Left renal cortex interstitium (tissue), 4 donors: ENCODE measurements at places on chromosomes 13 and 19.

DNA sequence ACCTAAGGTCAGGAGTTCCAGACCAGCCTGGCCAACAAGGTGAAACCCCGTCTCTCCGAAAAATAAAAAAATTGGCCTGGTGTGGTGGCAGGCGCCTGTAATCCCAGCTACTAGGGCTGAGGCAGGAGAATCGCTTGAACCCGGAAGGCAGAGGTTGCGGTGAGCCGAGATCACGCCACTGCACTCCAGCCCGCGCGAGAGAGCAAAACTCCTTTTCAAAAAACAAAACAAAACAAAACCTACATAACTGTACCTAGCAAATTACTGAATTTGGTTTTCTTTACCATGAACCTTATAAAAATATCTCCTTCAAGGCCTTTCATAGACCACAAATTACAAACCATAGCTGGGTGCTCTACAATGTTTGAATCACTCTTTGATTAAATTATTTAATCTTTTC is 760 bp downstream of the ZNF91 start:
- DNase-seq = no peak

DNA sequence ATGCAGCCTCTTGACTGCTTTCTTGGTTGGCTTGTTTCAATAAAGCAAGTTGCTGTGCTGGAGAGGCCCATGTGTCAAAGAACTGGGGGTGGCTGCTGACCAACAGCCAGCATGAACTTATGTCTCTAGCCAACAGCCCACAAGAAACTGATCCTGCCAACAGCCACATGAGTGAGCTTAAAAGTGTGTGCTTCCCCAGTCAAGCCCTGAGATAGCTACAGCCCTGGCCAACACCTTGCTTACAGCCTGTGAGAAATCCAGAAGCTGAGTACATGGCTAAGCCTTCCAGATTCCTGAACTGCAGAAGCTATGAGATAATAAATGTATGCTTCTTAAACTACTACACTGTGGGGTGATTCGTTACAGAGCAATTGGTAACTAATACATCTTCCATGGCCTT is 38.9 kb upstream of the IPO5 start:
- no peak for DNase-seq

DNA sequence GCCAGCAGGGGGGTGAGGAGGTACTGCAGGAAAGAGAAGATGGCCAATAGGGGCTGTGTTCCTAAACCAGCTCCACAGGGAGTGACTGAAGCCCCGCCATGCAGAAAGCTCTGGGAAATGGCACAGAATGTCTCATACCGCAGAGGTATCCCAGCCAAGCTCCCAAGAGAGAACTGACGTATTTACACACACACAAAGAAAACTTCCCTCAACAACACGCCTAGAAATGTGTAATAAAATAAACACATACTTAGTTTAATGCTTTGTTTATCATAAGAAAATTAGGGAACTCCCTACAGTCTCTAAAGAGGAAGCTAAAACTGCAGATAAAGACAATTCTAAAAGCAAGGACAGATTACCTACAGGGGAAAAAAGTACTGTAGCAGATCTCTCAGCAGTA is 40.0 kb downstream of the ESD start:
- no peak for DNase-seq

DNA sequence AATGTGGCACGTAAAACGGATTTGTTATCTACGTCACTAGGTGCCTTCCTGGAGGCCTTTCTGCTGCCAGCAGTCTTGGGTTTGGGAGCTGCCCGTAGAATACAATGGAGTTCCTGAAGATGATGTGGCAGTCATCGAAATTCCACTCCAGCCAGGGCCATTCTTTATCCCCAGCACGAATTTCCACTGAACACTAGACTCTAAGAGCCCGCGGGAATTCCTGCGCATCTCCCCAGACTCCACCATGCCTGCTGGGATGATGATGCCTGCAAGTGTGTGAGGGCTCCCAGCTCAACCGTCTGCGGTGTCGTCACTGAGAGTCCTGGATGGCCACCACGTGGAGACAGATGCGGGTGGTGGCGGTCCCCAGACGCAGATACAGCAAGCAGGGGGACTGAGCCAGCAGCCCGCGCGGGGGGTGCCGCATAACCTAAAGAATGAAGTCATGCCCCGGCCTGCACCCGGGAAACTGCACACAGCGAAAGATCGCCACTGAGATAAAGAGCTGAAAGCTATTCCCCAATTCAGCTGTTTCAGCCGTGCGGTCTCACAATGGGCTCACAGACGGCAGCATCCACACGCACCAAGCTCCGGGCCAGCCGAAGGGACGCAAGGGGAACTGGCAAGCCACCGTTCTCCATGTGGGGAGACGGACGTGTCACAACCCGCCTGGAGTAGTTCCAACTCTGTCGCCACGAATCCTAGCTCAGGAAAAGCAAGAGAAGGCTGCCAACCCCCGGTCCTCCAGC is 41.1 kb downstream of the COL4A1 start:
- no peak for DNase-seq

DNA sequence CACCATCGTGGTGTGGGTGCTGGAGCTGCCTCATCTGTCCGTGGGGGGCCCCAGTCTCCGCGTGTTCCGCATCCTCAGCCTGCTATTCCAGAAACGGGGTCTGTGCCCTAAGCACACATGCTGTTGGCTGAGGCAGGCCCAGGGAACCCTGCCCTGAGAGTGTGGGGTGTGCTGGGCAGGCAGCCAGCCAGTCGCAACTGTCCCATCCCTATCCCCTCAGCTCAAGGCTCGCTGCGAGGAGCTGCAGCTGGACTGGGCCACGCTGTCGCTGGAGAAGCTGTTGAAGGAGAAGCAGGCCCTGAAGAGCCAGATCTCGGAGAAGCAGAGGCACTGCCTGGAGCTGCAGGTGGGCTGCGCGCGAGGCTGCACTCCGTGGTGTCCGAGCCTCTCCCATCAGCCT is 21.9 kb downstream of the PLEKHJ1 start:
- DNase-seq = no peak

GRCh38 chr19:19587771-19588170 is 30.7 kb downstream of the PBX4 start:
- no peak for DNase-seq

GRCh38 chr19:10517760-10518443 is 655 bp upstream of the S1PR5 start:
- no peak for DNase-seq

DNA sequence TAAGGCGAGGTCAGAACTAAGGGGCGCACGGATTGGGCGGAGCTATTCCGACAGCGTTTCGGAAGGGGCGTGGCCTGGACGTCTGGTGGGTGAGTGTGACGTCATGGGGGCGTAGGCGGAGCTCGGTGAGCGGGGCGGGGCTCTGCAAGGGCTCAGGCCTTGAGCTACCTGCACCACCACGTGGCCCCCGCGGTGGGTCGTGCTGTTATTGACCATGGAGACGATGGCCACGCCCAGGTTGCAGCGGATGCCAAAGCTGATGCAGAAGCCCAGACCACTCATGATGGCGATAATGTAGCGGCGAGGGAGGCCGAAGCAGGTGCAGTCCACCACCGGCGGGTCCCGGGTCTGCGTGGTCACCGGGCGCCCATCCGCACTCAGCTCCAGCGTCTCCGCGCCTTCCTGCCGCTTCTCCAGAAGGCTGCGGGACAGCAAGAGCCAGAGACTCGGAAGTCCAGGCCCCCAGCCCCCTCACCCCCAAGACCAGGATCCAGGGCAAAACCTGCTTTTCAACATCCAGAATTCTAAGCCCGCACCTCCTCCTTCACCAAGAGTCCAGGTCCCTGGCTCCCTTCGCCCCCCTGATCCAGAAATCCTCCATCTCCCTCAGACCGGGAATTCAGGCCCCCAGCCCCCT is 4.8 kb downstream of the SLC17A7 start:
- DNase-seq = no peak

- DNase-seq = no peak
These were observed 36.6 kb upstream of the MATK start for GRCh38 chr19:3822683-3823349.

- DNase-seq = no peak
These were observed 1937.6 kb downstream of the PCDH9 start for GRCh38 chr13:65292488-65292901.

- DNase-seq = no peak
These were observed 89.0 kb downstream of the TEX29 start for GRCh38 chr13:111409413-111409812.

GRCh38 chr19:18488838-18489626 is 32.8 kb downstream of the ELL start:
- no peak for DNase-seq

- DNase-seq = no peak
These were observed 29.0 kb downstream of the RANBP3 start for GRCh38 chr19:5948752-5949564.

DNA sequence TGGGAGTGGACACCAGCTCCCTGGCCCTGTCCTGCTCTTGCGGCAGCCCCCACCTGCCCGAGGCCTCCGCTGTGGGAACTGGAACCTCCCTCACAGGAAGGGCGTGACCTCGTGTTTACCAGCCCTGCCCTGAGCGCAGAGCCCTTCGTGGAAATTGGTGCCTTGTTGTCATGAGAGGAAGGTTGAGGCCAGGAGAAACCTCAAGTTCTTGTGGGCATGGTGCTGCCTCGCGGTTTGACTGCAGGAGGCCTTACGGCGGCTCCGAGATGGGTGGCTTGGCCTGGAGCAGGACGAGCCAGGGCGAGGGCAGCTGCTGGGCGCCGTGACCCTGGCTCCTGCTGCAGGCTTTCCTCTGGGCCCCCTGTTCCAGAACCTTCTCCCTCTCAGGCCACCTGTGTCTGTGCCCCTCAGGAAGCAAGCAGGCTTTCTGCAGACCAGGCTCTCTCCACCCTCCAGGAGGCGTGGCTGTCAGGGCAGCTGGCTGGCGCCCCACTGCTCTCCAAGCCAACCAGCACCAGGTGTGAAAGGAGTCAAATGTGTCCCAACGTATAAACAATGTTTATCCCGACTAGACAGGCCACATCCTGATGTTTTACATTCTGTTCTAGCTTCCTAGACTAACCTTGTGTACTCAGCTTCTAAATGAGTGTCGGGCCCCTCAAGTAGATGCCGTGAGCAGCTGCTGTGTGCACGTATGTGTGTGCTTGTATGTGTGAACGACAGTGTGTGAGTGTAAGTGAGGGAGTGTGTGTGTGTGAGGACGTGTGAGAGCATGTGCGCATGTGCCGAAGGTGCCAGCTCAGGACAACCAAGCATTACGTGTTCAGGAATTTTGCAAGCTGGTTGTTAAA is 10.4 kb upstream of the RASA3 start:
- no peak for DNase-seq

DNA sequence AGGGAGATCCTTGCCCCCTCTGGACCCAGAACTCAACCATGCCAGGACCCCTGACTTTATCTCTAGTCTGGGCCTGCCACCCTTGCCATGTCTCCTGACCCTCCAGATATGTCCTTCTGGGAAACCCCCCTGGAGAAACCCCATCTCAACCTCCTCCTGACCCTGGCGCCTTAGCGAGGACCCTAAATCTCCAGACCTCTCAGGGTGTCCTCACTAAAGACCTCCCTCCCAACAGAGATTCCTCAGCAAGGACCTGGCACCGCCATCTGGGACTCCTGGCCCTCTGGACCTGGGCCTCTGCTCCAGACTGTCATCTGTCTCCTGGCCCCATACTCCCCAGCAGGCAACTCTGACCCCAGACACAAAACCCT is 1.3 kb downstream of the KCNK6 start:
- no peak for DNase-seq

DNA sequence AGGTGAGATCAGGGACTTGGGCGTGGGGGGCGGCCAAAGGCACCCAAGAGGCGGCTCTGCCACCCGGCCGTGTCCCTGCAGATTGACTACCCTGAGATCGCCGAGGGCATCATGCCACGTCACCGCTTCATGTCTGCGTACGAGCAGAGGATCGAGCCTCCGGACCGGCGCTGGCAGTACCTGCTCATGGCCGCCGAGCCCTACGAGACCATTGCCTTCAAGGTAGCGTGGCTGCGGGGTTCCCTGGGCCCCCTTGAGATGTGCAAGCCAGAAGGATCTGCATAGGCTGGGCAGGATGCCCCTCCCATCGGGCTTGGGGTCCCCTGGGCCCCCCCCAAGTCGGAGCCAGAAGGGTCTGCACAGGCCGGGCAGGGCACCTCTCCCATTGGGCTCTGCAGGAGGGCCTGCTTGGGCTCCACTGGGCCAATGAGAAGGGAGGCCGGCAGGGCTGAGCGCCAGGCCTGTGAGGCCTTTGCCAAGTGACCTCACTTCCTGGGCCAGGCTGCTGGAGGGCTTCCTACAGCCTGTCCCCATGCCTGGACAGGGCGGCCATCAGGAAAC is 2.2 kb upstream of the AMH start:
- DNase-seq = no peak

GRCh38 chr13:112767506-112768471 is 78.0 kb downstream of the ATP11A start:
- DNase-seq = no peak

- DNase-seq = no peak
These were observed 24.2 kb downstream of the SERP2 start for GRCh38 chr13:44397766-44398223.

- DNase-seq = no peak
These were observed 28.8 kb upstream of the TUBGCP3 start for GRCh38 chr13:112616586-112617362.

- no peak for DNase-seq
These were observed 145.5 kb upstream of the MAB21L1 start for GRCh38 chr13:35621989-35622388.

- DNase-seq = no peak
These were observed 15.4 kb upstream of the SIGLEC6 start for GRCh38 chr19:51546650-51547396.

- DNase-seq = no peak
These were observed 3.4 kb upstream of the ZNF333 start for GRCh38 chr19:14686411-14686810.

- no peak for DNase-seq
These were observed 36.4 kb downstream of the PSG11 start for GRCh38 chr19:42989851-42990250.

- no peak for DNase-seq
These were observed 1.2 kb upstream of the PLEKHG2 start for GRCh38 chr19:39411081-39411831.

DNA sequence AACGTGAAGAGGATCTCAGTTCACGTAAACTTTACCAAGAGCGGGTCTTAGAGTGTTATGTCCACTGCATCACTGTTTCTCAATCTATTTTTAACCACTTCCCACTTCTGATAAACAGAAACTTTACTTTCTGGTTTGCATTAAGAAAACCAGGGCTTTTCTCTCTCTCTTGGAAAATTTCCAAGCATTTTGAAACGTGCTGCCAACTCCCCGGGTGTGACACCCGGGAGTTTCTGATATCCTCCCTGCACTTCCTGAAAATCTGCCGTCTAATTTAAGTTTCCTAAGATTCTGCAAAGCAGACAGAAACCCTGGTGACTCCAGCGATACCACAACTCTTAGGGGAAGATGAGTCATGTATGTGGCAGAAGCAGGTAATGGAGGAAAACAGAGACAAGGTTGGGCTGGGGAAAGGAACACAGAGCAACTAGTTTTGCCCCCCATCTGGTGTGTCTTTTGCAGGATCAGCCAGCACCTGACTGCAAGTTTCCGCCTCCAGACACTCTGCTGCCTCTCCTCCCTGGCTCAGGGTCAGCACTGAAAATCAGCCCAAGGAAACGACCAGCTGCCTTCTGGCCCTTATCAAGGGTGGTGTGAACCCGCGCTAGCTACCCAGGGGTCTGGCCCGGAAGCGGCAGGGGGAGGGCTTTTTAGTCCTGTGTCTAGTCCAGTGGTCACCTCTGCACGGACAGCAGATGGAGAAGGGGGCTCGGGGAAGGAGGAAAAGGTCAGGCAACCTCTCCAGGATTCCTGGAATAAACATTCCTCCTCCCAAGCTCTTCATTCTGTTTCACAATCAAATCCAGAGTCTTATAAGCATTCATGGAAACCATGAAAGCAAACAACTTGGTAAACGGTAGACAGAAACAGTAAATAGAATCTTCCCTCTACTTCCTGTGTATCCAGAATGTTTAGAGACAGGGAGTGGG is 11.3 kb upstream of the FFAR2 start:
- no peak for DNase-seq
